NCI-H1048 (cell line): ENCODE measurements at places on chromosomes 7 and 10.
A peak's percentile ranks its signal among the peaks of the same experiment; 100 is the strongest.

DNA sequence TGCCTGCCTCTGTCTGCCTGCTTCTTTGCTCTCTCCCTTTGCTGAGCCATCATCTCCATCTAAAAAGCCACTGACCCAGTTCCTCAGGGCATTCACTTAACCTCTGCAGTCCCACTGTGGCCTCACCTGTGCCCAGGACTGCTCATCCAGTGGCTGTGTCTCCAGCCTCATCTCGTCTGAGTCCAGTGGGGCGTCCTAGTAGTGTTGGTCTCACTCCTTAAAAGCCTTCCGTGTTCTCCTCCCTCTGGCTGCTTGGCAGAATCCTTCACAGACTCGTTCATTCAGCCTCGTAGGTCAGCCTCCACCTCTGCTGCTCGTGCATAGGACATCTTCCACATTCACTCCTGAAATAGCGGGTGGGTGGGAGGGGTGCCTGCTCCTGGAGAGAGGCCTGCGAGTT lies 7.3 kb downstream of the RARRES2 start:
- DNase-seq, result no peak

DNA sequence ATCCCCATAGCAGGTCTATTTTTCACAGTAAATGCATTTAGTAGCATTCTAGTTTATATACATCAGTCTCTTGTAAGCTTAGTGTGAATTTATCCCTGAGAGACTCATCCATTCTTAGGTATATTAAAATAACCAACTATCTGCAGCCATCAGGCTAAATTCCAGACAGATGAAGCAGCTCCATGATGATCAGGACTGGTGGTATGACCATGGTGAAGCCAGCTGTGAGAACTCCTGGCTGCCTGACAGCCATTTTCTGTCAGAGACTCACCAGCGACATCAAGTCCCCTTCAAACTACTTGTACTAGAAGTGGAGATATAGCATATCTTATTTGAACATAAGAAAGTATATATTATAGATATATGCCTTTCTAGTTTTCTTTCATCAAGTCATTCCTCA lies 70.3 kb upstream of the GSDME start:
- no peak for DNase-seq

DNA sequence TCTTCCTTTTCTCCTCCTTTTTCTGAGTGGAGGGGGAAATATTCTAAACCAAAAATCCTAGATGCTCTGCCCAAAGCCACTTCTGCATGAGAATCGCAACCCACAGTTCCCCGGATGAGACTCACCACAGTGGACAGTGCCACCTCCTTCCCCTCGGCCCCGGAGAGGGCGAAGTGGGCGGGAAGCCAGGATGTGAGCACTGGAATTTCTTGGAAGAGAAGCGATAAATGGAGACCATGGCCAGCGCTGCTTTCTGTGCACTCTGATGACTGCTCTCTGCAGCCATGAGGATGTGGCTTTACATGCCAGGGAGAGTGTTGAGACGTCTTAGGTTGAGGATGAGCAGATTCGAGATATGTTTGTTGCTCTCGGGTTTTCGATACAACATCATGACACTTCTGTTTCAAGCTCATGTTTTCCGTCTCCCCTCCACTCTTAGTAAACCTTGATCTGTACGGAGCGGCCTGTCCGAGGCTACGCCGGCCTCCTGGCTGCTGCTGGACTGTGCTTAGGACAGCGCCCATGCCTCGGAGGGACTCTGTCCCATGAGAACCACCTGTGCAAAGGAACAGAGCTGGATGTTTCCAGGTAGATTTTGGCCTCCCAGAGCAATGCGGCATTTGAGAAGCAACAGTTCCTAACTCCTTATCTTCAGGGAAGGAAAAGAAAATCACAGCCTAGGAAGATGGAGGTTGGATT lies 414.6 kb upstream of the FOXK1 start:
- no peak for DNase-seq

GRCh38 chr7:96221888-96222287 lies 100.0 kb downstream of the SLC25A13 start:
- no peak for DNase-seq

DNA sequence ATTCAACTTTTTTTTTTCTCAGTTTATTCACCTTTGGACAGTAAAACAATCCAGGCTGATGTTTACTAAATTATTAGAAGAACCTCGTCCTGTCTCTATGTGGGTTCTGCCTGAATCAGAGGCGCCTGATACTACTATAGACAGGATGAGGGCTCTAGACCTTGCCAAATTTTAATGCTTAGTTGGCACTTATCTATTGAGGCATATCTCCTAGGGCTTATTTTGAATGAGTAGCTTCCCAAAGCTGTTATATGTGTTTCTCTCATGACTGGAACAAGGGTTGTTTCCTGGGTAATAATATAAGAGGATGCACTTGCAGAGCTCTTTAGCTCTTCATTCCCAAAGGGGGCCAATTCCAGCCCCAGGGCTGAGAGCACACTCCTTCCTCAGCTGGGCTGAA lies 23.6 kb downstream of the HECW1 start:
- no peak for DNase-seq

GRCh38 chr7:106426803-106427202 lies 142.0 kb upstream of the NAMPT start:
- DNase-seq, result no peak

DNA sequence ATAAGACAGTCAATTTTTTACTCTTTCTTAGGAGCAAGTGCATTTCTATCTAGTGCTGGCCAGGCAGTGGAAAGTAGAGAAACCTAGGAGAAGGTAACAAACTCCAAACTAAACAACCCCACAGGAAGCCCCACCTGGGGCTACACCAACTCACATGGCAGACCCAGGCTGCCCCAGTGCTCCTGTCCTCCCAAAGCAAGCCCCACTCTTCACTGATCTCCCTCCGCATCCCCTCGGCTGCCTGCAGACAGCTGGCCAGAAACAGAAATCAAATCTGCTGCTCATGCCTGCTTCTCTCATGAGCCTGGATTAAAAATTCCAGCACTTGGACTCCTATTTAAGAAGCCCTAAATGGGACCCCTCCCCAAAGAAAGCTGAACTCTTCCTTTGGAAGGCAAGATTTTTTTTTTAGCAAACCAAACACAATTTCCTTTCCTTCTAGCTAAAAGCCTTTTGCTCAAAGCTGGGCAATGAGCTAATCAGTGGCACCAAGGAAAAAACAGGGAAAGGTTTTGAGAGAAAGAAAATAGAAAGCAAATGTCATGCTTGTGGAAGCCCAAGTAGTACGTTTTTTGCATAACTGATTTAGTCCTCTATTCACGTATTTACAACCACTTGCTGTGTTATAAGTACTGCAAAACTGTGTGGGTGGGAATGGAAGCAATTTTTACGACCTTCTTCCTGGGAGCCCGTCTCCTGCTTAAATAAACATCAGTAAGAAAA lies 10.8 kb downstream of the PDE1C start:
- no peak for DNase-seq

DNA sequence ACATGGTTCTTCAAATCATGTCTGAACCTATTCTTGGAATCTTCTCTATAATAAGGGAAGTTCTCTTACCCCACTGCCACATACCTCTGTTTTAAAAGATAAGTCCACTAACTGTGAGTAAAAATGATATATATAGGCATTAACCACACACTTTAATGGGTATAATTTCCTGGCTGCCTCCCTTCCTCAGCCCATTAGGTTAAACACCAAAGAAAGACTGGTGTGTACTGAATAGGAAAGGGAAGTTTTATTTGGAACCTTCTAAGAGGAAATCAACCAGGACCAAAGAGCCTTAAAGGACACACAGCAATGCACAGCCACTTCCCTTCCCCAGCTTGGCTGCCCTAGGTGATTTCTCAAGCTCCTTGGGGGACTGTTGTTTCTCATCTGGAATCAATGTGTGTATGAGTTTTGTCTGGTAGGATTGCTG lies 5.0 kb upstream of the WBP1L start:
- DNase-seq, result no peak

DNA sequence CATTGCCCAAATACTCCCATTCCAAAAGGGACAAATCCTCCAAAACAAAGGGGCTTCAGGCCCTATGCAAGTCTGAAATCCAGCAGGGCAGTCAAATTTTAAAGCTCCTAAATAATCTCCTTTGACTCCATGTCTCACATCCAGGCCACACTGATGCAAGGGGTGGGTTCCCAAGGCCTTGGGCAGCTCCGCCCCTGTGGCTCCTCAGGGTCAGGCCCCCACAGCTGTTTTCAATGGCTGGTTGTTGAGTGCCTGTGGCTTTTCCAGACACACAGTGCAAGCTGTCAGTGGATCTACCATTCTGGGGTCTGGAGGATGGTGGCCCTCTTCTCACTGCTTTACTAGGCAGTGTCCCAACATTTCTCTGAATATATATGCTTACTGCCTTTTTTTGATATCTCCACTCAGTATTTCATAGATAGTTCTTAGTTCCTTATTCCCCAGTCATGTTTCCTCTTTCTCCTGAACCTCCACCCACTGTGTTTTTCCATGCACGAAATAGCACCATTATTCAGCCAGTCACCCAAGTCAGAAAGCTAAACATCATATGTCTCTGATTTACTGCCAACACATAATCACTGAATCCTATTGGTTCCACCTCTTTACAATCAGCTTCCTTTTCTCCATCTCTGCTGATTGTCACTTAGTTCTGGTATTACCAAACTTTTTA lies 172.6 kb upstream of the CACNA2D1 start:
- DNase-seq, result no peak

GRCh38 chr7:80630608-80631405 lies 7.6 kb upstream of the CD36 start:
- peak; percentile 6 for DNase-seq

DNA sequence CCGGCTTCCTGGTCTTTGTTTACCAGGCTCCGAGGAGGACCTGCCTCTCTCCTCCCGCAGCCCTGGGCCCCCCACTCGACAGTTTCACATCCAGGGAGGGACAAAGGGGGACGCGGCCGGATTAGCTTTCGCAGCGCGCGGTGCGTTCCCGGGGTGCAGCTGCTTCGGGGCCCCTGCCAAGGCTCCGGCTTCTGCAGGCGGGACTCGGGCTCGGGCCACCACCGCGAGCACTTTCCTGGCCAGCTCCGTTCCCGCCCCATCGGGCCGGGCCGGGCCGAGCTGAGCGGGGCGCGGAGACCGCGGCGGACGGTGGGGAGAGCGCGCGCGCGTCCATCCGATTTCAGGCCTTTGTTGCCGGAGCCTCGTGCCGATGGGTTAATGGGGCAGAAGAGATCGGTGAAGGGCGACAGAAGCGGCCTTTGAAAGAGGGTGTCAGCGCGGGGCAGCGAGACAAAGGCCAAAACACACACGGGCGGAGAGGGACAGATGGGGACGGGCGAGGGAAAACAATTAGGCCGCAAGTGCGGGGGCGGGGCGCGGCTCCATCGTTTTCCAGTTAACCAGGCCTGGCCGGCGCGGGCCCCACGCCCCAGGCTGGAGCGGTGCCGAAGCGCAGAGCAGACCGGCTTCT lies 8.5 kb upstream of the UNCX start:
- DNase-seq, result no peak

DNA sequence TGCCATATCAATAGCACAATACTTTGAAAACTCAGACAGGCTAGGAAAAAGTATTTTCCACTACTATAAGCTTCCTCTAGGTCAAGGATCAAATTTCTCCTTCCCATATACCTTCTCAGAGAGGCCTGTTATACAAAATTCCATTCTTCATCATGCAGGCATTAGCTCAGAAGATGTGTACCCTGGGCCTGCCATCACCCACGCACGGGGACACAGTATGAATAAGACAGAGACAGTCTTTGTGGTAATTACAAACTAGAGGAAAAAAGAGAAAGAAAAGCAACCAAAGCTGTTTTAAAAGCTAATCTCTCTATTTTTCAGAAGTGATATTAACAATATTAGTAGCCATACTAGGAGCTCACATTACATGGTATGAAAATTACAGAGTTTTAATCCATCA lies 236.8 kb upstream of the AOAH start:
- DNase-seq, result no peak

GRCh38 chr10:3955955-3956617 lies 171.1 kb upstream of the KLF6 start:
- DNase-seq, result no peak

DNA sequence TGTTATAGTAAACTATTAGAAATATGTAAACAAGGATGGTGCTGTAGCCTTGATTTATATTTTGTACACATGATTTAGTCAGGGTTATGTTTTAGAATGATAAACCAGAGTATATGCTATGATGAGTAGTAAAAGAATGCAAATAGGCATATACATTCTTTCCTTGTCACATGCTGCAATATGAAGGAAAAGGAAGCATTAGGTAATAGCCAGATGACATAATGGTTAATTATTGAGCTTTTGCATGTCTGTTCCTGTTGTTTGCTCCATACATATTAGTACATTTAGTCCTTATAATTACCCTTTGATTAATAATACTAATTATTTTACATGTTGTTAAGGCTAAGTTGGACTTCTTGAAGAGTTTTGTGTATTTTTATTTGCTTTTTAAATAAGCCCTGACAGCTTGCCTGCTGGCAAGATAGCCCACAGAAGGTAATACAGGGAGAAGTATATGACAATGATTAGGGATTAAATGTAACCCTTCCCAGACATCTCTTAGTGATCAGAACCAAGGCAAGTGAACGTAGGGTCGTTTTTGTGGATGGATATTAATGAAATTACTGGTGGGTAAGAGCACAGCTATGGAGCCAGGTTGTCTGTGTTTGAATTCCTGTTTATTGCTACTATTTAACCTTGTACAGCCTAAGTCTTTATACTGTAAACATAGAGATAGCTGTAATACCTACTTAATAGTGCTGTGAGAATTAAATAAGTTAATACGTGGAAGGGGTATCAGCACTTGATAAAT lies 68.4 kb downstream of the PHTF2 start:
- no peak for DNase-seq

- no peak for DNase-seq
Measured at GRCh38 chr7:110940756-110941155, 150.2 kb upstream of the LRRN3 start.

DNA sequence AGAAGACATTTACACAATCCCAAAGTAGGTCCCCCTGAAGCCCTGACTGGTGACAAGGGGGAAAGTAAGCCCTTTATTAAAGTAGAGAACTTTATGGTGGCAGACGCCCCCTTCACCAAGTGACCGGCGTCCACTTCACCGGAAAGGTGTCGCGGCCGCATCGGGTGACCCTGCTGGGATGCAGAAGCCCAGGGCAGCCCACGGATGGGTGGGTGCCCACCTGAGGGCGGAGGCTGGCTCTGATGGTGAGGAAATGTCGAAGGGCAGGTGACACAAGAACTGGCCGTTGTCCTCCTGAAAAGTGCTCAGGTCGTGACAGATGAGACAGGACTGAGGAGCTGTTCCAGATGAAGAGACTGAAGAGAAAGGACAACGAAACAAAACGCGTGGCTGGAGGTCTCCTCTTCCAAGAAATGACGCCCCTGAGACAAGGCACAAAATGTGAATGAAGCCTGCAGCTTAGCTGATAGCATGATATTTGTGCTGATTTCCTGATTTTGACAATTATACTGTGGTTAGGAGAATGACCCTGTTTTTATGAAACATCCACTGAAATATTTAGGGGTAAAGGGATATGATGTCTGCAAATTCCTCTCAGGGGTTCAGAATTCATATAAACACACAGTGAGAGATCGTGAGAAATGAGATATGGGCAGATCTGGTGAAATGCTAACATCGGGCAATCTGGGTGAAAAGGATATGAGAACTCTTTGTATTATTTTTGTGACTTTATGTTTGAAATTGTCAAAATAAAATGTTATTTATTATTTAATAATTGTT lies 123.9 kb downstream of the PRKAG2 start:
- no peak for DNase-seq

GRCh38 chr7:34313289-34313688 lies 344.7 kb upstream of the NPSR1 start:
- no peak for DNase-seq
